ENCODE measurements at places on chromosomes 4 and X. TPM values are rescaled to one million over a fixed set of nuclear protein-coding genes. Genes with fewer than 3 reads are reported as not detected.

- no peak for DNase-seq
Observed at GRCh38 chr4:142465526-142465925, 380.6 kb downstream of the INPP4B start.

GRCh38 chrX:23694606-23695005 lies 27.3 kb downstream of the PRDX4 start:
- DNase-seq: peak; percentile 55

Gene ARR3
- total RNA-seq: not detected

Gene S100P
- 10.0 TPM for total RNA-seq

GRCh38 chr4:95910749-95911148 lies 70.9 kb downstream of the PDHA2 start:
- no peak for DNase-seq

DNA sequence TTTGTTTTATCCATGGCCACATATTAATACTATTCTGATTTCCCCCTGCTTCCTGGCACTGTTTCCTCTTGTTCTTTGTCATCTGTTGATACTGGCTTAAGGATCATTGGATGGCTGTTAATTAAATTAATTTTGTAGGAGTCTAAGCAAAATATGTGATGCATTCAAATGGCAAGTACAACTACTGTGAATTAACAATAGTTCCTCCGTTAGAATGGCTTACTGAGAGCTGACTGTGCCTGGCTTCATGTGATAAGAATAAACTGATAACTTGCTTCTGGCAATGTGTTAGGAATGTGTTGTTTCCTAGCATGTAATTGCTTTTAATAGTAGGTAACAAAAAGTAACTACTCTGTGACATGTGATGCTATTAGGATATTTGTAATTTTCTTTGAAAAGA lies 98.5 kb downstream of the RPA4 start:
- DNase-seq: no peak

GRCh38 chr4:73721909-73722308 lies 18.5 kb upstream of the CXCL8 start:
- DNase-seq: no peak

Gene ARAP2
- 29.6 TPM for total RNA-seq

GRCh38 chr4:172982151-172982590 lies 186.4 kb upstream of the GALNT7 start:
- no peak for DNase-seq

DNA sequence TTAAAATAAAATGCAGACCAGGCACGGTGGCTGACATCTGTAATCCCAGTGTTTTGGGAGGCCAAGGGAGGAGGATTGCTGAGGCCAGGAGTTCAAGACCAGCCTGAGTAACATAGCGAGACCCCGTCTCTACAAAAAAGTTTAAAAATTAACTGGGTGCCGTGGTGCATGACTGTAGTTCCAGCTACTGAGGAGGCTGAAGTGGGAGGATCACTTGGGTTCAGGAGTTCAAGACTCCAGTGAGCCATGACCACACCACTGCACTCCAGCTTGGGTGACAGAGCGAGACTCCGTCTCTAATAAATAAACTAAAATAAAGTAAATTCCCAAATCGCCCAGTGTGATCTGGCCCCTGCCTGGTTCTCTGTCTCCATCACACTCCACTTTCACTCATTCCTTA lies 43.7 kb downstream of the TENM3 start:
- DNase-seq: no peak

DNA sequence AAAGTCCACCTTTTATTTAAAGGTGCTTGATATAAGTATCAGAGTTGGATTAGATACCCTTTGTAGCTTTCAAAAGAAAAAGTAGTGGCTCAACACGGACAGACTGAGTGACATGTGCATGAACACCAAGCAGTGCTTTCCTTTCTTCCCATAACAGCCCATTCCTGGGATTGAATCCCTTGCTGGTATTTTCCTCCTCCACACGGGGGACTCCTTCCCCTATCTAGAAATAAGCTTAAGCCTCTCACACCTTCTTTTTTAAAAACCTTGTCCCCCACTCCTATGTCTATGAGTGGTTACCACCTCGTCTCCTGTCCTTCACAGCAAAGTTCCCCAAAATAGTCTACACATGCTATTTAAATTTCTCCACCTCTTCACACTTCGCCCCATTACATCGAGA lies 5.1 kb downstream of the AP1S2 start:
- DNase-seq: no peak

- no peak for DNase-seq
Observed at GRCh38 chrX:45186643-45187026, 14.0 kb downstream of the DIPK2B start.

Gene SPANXA1
- not detected for total RNA-seq

Gene RAB9A
- total RNA-seq: 23.3 TPM

DNA sequence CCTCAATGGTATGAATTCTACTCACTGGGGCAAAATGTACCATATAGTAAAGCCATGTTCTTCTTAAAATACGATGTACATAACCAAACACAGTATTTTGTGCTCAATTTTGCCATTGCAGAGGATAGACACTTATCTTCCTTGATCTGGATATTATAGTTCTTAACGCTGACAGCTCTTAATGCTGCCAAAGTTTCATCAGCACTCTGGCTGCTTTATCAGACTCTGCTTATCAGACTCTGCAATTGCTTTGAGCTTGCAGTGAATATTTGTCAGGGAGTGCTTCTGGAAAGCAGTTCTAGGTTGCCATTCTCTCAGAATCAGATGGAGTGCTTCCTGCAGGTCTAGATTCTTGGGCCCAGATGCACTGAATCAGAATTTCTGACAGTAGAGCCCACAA lies 863.1 kb downstream of the CCSER1 start:
- no peak for DNase-seq

Gene ANOS1
- not detected for total RNA-seq

Gene PF4V1
- total RNA-seq: not detected

DNA sequence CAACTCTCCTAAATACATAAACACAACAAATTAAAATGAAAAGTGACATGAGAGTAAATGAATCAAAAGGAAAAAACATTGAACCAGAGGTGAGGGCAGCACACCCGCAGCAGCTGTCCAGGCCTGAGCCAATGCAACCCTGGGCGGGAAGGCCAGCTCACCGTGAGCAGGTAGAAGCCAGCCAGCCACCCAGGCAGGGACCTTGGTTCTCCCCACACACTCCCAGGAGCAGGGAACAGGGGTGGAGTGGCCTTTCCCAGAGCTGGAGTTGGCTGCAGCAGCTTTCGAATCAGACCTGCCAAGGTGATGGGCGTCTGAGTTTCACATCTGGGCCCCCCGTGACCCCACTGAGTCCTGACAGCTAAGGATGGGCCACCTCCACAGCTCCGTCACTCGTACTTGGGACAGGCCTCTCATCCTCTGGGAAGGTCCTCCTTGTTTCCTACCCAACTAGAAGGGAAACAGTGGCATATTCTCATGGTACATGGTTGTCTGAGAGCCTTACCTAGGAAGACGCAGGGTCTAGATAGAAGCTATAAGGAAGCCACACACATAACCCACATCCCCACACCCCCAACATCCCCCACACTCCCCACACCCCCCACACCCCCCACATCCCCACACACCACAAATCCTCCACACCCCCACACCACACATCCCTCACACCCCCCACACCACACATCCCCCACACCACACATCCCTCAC lies 172.2 kb downstream of the DCLK2 start:
- no peak for DNase-seq

- no peak for DNase-seq
Observed at GRCh38 chr4:139896091-139896604, 230.5 kb downstream of the MGST2 start.

- no peak for DNase-seq
Observed at GRCh38 chr4:30962939-30963338, 242.8 kb downstream of the PCDH7 start.

DNA sequence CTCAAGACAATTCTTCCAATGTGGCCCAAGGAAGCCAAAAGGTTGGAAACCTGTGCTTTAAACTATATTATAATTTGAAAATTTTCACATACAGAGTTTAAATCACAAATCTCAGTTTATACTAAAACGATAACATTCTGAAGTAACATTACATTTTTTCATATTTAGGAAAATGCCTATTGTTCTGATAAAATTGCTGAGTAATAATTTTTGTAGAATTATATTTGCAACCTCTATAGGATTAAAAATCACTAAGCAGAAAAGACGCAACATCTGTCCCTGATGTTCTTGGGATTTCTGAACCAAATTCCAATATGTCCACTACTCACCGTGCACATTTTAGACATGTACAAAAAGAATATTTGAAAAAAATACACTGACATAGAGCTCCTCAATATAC lies 10.5 kb downstream of the ZNF732 start:
- no peak for DNase-seq

Gene TKTL1
- total RNA-seq: not detected

DNA sequence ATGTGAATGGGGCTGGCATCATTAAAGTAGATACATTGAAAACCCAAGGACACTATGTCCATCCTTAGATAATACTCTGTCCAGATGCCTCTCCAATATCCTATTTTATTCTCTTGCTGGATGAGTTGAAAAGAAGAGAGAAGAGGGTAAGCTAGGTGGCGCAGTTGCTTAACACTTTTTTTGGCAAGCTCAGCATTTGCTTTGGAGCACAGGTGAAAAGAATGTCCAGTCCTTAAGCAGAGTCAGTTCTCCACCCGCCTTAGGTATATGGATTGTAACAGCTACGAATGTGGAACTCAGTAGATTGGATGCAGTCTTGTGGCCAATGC lies 208.4 kb downstream of the NWD2 start:
- peak; percentile 80 for DNase-seq

Gene MUC7
- total RNA-seq: not detected

DNA sequence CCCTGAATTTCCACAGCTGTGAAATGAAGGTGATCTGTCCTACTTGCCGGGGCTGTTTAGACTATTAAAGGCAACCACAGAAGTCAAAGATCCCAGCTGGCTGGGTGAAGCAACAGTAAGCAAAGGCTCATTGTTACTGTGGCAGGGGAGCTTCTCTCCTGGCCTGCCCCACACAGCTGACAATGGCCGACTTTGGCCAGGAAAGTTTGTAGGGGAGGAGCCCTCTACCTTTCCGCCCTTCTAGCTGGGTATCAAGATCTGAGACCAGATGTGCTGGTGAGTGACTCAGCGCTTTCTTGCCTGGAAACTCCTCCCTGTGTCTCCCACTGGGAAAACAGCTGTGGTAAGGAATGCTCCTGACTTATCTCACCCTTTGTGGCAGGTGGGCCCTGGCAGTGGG lies 21.1 kb downstream of the RASSF6 start:
- DNase-seq: no peak

DNA sequence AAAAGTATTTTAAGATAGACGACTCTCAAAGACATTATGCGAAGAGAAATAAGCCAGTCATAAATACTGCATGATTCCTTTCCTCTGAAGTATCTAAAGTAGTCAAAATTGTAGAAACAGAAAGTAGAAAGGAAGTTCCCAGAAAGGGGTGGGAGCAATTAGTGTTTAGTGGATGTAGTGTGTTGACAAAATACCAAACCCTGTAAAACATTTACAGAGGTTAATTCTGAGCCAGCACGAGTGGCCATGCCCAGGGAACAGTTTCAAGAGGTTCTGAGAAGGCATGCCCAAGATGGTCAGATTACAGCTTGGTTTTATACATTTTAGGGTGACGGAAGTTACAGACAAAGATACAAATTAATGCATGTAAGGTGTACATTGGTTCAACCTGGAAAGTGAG lies 34.4 kb upstream of the SLC25A4 start:
- no peak for DNase-seq

DNA sequence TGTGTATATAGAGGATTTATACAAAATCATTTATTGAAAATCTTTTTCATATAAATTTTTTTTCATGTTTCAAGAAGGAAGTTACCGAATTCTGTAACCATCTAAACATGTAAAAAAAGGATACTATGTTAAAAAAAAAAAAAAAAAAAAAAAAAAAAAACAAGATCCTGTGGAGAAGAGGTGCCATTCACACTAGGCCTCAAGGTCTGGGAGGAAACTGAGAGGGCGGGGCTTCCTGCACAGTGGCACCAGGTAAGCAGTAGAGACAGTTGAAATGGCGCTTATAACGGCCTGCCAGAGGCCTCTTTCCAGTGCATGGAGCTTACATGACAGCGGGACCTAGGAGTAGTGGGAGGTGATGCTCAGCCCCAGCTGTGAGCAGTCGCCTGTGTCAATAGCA lies 17.5 kb downstream of the TRAPPC2 start:
- DNase-seq: peak; percentile 54

DNA sequence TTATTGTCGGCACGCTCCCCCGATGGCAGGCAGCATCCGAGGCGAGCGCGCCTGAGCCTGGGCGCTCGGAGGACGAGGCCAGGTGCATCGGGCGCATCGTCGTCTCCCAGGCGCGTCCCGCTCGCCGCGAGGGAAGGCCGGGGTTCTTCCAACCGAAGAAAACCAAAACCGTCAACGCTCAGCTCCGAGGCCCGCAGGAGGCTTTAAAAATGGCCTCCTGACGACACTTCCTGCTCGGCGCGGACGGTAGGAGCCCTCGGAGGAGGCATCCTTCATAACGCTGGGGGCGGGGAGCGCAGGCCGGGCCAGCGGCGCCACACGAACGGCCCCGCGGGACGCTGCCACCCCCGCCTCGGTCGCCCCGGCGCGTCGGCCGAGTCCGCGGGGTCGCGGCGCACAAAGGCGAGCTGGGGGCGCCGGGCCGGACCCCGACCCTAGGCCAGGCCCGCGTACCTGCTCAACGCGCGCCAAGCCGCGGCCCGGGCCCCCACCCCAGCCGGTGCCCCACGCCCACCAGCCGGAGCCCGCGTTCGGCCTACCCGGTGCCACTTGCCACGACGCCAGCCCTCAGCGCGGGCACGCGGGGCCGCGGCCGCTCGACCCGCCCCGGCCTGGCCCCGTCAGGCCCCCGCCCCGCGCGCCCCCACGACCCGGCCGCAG lies 501 bp downstream of the ZNF518B start:
- peak; percentile 71 for DNase-seq

- no peak for DNase-seq
Observed at GRCh38 chr4:17567271-17567670, 9.7 kb upstream of the LAP3 start.

GRCh38 chr4:30610361-30610760 lies 109.8 kb upstream of the PCDH7 start:
- no peak for DNase-seq

DNA sequence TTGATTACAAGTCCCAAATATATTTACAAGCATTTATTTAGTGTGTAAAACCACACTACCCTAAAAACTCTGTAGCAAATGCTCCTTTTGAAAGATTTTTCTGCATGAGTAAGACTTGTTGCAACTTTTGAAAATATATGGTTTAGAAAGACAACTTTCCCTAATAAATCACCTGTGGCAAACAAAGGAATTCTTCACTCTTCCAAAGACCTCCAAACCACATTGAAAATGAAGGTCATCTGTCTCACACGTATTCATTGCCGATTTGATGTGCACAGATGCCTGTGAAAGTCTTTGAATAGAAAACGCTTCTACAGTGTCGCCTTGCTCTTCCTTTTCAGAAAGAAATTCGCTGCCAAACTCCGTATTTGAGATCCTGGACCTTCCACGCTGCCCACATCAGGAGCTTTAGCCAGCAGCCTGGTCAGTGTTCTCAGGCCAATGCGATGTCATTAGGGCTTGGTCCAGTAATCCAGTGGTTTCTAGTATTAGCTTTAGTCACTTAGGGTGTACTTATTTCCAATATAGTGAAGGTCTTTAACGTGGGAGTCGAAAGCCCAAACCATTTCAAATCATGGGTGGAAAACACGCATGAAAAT lies 22.2 kb downstream of the SPINK2 start:
- no peak for DNase-seq

- DNase-seq: no peak
Observed at GRCh38 chrX:43899878-43900815, 17.9 kb upstream of the MAOB start.

Gene PFKFB1
- 0.81 TPM for total RNA-seq

Gene PASD1
- not detected for total RNA-seq

Gene RNF150
- total RNA-seq: not detected

GRCh38 chrX:30513284-30513683 lies 64.3 kb downstream of the TASL start:
- DNase-seq: peak; percentile 4

Gene GAGE1
- total RNA-seq: not detected

Data from activated naive CD4-positive, alpha-beta T cell treated with anti-CD3 and anti-CD28 coated beads for 36 hours (primary cell).